ENCODE measurements at places on chromosomes 2 and 18.

GRCh38 chr18:8793445-8794155 lies 88.2 kb downstream of the MTCL1 start:
- no peak for DNase-seq

DNA sequence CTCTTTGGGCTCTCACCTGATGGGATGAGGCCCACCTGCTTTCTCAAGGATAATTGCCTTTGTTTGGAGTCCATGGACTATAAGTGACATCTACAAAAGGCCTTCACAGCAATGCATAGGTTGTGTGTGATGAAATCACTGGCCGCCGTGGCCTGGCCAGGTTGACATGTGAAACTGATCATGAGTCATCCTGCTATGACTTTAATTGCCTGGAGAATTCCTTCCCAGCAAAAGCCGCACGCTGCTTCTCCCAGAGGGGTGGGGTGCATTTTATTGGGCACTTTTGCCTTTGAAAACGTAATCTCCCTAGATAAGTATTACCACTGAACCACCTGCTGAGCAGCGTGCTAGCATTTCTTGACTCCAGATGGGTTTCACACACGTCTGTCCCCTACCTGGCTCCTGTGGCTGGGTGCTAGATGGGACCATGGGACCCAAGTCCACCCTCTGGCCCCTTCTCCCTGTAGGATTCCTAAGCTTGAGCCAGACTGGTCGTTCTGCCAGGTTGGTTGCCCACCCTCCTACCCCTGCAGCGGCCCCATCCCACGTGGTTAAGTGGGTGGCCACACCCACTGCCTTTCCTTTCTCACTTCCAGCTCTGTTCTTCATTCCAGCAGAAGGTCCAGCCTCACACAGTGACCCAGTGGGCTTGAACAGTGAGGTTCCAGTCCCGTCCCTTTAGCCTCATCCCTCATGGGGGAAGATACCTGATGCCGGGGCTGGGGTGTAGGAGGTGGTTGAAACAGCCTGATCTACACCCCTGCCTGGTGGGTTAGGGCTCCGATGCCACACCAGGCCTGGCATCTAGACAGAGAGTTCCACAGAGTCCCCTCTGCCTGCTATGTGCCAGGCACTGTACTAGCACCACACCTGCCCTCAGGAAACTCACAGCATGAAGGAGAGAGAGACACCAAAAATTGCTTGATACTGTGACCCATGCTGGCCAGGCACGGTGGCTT lies 89.6 kb downstream of the GBX2 start:
- DNase-seq: no peak

DNA sequence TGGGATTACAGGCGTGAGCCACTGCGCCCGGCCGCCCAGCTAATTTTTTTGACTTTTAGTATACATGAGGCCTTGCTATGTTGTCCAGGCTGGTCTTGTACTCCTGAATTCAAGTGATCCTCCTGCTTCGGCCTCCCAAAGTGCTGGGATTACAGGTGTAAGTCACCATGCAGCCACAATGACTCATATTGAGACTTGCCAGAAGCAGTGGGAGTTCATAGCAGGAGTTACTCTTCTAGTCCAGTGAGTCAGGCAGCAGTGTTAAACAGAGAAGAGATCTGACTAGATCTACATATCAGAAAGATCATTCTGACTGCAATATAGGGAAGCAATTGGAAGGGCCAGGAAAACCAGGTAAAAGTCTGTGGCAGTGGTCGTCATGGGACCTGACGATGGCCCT lies 1.5 kb upstream of the FLACC1 start:
- no peak for DNase-seq

- no peak for DNase-seq
Observed at GRCh38 chr2:64246962-64247361, 102.7 kb upstream of the PELI1 start.

GRCh38 chr2:73939419-73939818 lies 12.7 kb downstream of the DGUOK start:
- DNase-seq: no peak

GRCh38 chr2:222756362-222756831 lies 84.9 kb downstream of the MOGAT1 start:
- no peak for DNase-seq

GRCh38 chr18:74633652-74634352 lies 36.1 kb downstream of the ZNF407 start:
- DNase-seq: no peak

GRCh38 chr2:5352286-5352685 lies 339.9 kb upstream of the SOX11 start:
- no peak for DNase-seq

DNA sequence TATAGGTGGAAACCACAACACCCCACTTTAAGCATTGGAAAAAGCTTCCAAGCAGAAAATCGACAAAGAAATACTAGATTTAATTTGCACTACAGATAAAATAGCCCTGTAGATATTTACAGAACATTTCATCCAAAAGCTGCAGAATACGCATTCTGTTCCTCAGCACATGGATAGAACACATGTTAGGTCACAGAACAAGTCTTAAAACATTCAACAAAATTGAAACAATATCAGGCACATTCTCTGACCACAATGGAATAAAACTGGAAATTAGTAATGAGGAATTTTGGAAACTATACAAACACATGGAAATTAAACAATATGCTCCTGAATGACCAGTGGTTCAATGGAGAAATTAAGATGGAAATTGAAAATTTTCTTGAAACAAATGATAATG lies 27.8 kb upstream of the XDH start:
- DNase-seq: no peak

- no peak for DNase-seq
Observed at GRCh38 chr2:199895406-199895805, 15.7 kb upstream of the C2orf69 start.

DNA sequence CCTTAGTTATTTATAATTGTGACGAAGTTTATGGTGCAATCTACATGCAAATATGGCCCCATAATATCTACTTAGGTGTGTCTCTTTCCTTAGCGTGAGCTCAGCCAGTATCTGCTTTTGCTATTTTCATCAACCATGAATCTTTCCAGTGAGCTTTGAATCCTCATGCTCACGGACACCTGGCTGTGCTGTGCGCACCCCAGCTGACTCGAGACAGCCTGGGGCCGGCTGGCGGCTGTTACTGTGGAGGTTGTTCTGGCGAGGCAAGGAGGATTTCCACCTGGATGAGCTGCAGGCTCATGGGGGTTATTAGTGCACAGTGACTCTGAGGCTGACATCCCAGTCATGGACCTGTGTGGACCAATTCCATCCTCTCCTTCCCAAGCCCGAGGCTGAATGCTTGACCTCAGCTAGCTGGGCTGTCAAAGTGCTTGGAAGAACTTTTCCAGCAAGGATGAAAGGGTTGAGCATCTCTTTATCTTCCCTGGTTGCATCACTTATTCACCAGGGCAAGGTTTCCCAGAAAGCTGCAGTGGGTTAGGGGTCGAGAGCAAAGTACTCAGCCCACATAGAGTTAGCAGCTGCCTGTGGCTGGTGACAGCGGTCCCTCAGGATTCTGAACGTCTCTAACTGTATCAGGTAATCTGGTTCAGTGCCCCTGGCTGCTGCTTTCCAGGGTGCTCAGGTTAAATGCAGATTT lies 141.7 kb downstream of the ARL4C start:
- DNase-seq: no peak

GRCh38 chr2:234414596-234414995 lies 82.3 kb downstream of the ARL4C start:
- no peak for DNase-seq

GRCh38 chr2:158500333-158500732 lies 43.6 kb downstream of the PKP4 start:
- no peak for DNase-seq

DNA sequence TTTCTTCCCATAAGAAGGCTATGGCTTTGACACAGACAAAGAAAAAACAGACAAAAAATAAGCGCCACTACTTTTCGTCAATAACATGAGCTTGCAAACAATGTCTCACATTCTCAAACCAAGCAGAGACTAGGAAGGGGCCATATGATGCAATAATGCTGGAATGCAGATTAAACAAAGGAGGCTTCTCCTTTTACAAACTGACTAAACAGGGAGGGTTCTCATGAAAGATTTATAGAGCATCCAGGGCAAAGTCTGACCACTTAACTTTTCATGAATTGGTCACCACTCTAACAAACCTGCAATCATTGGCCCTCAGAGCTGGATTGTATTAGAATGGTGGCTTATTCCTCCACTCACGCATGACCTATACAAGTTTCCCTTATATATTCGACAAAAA lies 663.3 kb upstream of the CHAC2 start:
- no peak for DNase-seq

DNA sequence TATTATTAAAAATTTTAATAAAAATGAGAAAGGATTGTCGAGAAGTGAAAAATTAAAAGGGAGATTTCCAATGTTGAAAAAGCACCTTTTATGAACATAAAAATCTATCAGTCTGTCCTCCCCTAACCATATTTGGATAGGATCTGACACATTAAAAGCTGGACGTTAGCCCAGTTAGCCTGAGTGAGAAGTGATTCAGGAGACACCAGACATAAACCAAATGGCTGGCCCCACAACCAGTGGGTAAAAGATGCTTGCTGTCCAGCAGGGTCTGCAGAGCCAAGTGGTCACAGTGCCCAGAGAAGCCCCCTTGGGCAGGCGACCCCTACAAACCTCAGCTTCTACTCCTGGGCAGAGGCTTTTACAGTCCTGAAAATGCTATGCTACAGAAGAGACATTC lies 253.8 kb upstream of the LYPD1 start:
- DNase-seq: no peak

- no peak for DNase-seq
Observed at GRCh38 chr18:10244341-10244740, 210.1 kb upstream of the APCDD1 start.

DNA sequence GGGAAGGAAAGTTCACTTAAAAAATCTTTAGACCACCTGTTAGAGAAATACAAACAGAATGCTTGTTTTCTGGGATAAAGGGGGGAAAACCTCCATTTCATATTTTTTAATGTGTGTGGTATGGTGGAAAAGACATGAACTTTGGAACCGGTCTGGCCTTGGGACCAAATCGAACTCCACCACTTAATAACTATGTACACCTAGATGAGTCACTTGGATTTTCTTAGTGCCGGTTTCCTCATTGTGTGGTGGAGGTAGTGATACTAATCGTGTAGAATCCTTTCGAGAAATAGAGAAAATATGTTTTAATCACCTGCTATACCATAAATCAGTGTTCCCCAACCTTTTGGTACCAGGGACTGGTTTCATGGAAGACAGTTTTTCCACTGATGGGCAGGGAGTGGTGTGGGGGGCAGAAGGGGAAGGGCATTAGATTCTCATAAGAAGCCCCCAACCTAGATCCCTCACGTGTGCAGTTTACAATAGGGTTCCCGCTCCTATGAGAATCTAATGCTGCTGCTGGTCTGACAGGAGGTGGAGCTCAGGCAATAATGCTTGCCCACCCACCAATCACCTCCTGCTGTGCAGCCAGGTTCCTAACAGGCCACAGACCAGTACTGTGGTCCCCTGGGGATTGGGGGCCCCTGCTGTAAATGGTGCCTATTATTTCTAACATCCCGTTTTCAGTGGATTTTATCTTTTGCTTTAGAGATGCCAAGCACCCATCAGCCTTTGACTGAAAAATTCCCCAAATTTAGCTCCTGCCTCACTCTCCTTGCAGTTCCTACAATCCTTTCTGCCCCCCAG lies 308.8 kb downstream of the PRKCE start:
- no peak for DNase-seq

DNA sequence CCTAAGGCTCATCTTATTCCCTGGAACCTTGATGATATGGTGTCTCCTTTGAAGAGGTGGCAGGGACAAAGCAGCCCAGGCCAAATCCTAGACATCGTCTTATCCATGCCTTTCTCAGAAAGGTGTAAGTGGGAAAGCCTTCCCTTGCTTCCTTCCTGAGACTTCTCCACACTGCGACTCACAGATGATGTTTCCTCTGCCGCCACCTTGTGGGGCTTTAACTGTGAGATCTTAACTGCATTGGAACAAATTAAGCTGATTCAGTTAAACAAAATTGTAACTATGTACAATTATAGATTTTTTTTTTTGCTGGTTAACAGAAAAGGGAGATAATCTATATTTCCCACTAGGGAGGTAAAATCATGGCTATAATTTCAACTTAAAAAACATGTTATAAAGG lies 10.0 kb upstream of the GCA start:
- no peak for DNase-seq

DNA sequence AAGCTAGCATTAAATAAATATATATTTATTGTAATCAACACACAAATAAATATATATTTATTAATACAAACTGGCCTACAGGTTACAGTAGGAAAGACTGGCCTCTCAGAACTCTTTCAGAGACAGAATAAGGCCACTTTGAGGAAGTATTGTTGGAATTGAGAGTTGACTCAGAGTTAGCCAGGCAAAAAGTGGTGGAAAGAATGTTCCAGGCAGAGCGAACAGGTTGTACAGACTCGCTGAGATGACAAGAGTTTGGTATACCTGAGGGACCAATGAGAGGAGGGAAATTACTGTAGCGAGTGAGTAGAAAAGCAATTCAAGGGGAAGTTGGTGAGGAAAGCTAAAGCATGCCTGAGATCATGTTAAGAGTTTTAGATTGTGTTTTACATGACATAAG lies 19.0 kb upstream of the XDH start:
- DNase-seq: no peak

DNA sequence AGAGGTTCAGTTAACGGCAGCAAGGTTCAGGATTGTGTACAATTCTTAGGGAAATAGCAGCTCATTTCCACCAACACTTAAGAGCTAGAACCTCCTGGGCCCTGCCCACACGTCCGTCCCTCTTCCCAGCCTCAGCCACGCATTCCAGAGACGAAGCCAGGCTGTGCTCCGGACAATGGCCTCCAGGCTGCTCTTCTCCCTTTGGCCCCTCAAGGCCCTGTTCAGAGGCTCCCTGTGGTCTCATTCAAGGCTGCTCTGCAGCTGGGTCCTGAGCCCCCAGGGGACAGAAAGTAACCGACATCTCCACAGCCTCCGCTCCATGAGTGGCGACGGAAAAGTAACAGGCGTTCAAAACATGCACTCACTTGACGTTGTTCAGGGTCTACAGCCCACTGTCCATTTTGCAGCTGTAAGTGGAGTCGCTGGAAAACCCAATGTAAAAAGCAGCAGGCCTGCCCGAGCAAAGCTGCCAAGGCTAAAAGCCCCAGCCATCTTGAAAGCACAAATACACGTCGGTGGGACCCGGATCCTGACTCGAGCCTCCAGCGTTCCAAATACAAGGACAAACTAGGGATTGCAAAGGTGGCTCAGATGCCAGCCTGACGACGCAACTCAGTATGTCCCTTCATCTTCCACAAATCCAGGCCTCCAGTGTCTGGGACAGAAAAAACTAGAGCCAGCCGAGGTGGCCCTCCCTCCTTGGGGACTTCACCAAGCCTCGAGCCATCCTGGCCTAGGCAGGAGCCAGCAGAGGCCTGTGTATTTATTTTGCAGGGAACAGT lies 76.9 kb downstream of the NDUFA10 start:
- DNase-seq: no peak

GRCh38 chr18:45542043-45542442 lies 73.2 kb upstream of the SLC14A2 start:
- no peak for DNase-seq

GRCh38 chr2:128638341-128639119 lies 319.9 kb upstream of the HS6ST1 start:
- no peak for DNase-seq

- DNase-seq: no peak
Observed at GRCh38 chr2:240394549-240394948, 40.9 kb upstream of the GPC1 start.

- no peak for DNase-seq
Observed at GRCh38 chr18:45324495-45325113, 290.7 kb upstream of the SLC14A2 start.

All from activated T-helper 1 cell treated with anti-CD3 and anti-CD28 coated beads, Interleukin-2, amount 50 U/mL, for 16 hours (primary cell).